ENCODE measurements at places on chromosomes 6 and 20.

DNA sequence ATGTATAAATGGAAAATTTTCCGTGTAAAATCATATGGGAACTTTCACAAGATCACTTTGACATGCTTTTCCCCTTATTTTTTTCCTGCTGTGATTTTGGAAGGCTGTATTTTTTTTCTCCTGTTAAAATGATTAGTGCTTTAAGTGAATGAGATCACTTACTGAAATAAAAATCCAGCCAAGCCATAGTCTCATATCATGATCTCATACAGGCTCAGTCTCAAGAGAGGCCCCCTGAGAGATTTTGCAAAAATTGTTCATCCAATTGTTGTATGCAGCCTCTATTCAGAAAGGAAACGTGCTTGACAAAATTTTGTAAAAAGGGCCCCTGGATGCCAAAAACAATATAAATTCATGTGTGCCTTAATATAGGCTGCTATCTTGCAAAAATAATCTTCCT lies 528.2 kb downstream of the HDGFL1 start:
- no peak for DNase-seq
- no peak overlapping the region for H3K4me3 ChIP-seq
- no peaks in the 10 kb centered on the region for H3K27me3 ChIP-seq
- no peaks in the 10 kb centered on the region for H3K4me1 ChIP-seq
- no peaks in the 10 kb centered on the region for H3K36me3 ChIP-seq

- H3K4me3 ChIP-seq: peak overlapping the region; percentile 89
- peak; percentile 41 for DNase-seq
- H3K27ac ChIP-seq: no peak overlapping the region
- H3K4me1 ChIP-seq: no peaks in the 10 kb centered on the region
- H3K36me3 ChIP-seq: no peaks in the 10 kb centered on the region
These were observed 29.3 kb upstream of the TRIM27 start for GRCh38 chr6:28953039-28953584.

DNA sequence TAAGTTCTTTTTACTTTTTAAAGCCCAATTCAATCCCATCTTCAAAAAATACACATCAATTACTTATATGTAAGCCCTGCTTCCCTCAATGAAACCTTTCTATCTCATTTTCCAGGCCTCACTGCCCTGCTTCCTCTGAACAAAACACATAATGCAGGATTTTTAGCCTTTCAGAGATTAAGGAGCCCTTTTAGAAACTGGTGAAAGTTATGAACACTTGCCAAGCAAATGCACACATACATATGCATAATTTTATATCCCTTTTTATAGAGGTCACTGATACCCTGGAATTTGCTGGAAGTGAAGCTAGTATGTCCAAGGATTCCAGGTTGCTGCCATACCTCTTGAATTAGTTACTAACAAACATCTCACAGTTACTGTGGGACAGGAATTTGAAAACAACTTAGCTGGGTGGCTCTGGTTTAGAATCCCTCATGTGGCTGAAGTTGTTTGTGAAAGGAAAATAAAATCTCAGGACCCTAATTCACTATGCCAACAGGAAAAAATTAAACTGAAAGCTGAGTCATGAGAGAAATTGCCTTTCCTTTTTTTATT lies 75.8 kb downstream of the UBE3D start:
- H3K4me1 ChIP-seq: no peaks in the 10 kb centered on the region
- DNase-seq: no peak
- H3K4me3 ChIP-seq: no peak overlapping the region
- no peaks in the 10 kb centered on the region for H3K36me3 ChIP-seq

- H3K4me1 ChIP-seq: 0 out of 2 replicates have a peak, but pooled peaks cover 4% of the 10 kb centered on the region
- DNase-seq: no peak
- no peak overlapping the region for H3K27ac ChIP-seq
- no peaks in the 10 kb centered on the region for H3K27me3 ChIP-seq
- no peak overlapping the region for H3K4me3 ChIP-seq
These were observed 47.9 kb upstream of the LIN28B start for GRCh38 chr6:104908888-104909525.

DNA sequence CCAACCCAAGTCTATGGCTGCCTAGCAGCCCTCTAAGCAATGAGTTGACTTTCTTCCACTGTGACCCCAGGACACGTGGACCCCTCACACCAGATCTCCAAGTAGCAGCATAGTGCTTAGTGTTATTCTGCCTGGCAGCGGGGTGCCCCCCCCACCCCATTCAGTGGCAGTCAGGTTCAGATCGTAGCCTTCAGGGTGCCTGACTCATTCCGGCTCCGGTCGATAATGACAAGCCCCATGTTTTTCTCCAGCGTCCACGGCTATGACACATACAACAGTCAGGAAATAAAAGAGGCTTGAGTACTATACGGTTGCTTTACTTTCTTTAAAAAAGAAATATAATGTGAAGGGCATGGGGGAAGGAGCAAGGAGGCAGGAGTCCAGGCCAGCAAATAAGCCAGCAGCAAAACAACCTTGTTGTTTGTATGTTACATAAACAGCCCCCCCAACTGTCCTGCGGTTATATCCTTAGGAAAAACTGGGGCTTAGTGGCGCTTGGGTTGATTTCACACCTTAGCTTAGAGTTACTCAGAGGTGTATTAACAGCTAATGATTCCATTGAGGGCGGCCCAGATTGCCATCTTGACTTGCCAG lies 23.1 kb downstream of the GNAS start:
- no peaks in the 10 kb centered on the region for H3K36me3 ChIP-seq
- H3K27ac ChIP-seq: no peak overlapping the region
- no peak for DNase-seq

DNA sequence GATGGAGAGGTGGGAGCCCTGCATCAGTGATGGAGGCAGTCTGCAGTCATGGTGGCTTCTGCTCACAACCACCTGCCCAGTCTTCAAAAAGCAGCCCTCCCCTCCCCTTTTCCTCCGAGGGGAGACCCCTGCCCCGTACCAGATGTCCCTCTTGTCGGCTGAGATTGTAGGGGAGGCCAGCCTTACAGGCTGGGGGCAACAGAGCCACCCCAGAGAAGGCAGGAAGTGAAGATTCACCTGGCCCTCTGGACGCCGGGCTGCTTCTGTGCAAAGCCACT lies 4.5 kb downstream of the TNFRSF6B start:
- H3K4me3 ChIP-seq: no peak overlapping the region
- peaks cover 3% of the 10 kb centered on the region for H3K36me3 ChIP-seq
- DNase-seq: no peak
- H3K27ac ChIP-seq: no peak overlapping the region
- H3K27me3 ChIP-seq: no peaks in the 10 kb centered on the region

GRCh38 chr20:62702895-62703852 lies 5.5 kb upstream of the NTSR1 start:
- peaks cover 2% of the 10 kb centered on the region for H3K27me3 ChIP-seq
- no peak overlapping the region for H3K27ac ChIP-seq
- no peak overlapping the region for H3K4me3 ChIP-seq
